Ammon's horn (tissue), 1 donor: ENCODE measurements at places on chromosomes 3 and 15.

DNA sequence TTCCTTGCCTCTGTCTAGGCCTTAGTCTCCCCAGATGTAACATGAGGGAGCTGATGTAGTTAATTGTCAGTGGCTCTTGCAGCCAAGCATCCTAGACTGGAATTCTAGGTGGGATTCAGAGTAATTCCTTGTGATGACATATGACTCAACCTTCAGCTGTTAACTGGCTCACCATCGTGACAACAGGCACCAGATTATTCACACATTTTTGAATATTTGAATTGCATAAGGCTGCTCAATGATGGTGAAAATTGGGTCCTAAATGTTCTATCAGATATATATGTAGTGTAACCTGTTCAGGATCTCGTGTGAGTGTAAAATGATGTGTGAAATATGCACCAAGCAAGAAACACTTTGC, 405.1 kb downstream of the LPP start:
- no peak for DNase-seq

- DNase-seq, result no peak
Observed at GRCh38 chr3:169467751-169468150, 195.8 kb downstream of the MECOM start.

- no peak for DNase-seq
Observed at GRCh38 chr3:59027607-59028006, 22.2 kb downstream of the CFAP20DC start.

GRCh38 chr15:65377105-65377975, 462 bp downstream of the IGDCC3 start:
- peak; percentile 41 for DNase-seq

DNA sequence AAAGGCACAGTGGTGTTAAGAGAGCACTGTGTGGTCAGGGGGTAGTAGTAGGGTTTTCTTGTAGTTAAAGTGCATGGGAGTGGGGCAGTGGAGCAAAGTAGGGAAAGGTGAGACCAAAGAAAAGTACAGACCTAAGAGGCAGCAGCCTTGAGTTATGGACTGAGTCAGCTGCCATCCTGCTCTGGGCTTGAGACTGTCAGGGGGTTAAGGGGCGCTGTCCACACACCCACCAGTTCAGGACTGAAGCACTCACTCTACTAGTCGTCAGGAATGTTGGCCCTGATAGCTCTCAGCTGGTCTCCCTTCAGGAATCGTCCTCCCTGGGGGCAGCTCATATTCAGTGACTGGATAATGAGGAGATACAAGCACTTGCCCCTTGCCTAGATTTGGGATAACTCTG, 7.9 kb downstream of the CCR4 start:
- DNase-seq, result no peak
